Peyer's patch (tissue), 4 donors: ENCODE measurements at places on chromosomes 1 and 21. TPM values are rescaled to one million over a fixed set of nuclear protein-coding genes. Genes with fewer than 3 reads are reported as not detected.

Gene WDR64
- total RNA-seq, result not detected

DNA sequence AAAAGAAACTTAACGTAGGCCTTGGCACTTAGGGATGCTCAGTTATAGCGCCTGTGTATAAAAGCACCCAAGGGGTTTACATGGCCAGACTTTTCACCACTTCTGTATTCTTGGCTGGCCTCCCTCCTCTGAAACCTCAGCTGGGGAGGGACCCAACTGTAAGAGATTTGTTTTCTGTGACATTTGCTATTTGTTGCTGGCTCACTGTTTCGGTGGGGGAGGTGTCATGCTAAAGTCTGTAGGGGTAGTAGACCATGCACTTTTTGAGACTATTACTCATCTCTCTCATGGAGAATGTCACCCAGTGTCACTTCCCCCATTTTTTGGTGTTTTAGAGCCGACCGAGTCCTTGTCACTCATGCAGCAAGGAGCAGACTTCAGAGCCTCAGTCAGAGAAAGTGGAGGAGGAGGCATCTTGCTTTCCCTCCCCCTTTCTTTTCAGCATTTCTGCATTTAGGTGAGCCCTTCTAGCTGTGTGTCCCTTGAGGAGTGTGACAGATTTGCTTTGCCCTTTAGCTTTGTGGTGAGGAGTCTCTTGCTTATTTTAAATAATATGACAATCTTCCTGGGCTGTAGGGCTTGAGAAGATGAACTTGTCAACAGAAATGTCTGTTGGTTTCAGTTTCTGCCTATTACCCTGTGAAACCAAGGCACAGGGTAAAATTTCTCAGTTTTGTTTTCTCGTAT, 160.1 kb downstream of the FASLG start:
- peak; percentile 86 for DNase-seq

DNA sequence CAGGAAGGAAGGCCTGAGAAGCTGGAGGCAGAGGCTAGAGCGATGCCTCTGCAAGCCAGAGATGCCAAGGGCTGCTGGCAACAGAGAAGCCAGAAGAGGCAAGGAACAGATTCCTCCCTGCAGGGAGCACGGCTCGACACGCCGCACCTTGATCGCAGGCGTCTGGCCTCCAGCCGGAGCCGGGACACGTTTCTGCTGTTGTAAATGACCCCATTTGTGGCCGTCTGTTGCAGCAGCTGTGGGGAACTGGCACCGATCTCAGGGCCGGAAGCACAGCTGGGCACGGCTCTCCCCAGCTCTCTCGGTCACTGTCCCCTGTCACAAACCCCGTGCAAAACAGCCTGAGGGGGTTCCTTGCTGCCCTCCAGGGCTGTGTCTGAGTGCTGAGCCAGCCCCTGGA, 59.6 kb downstream of the SIK1 start:
- no peak for DNase-seq

GRCh38 chr1:234584420-234584805, 25.6 kb downstream of the IRF2BP2 start:
- DNase-seq, result no peak

DNA sequence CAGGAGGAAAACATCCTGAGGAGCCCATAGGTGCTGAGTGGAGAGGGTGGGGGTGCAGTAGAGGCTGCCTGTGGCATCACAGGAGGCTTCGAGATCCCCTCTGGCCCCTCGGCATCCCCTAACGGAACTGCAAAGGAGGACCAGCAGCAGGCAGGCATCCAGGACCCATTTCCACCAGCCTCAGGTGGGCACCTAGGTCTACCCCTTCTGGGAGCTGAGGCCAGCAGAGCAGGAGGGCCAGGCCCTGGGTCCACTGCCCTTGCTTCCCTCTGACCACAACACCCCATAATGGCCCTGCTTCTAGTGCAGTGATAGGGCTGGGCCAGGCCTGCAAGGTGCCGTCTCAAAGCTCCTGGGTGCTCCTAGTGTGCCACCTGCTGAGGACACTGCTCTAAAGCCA, 723.0 kb downstream of the PTPRU start:
- no peak for DNase-seq

- DNase-seq, result peak; percentile 33
Observed at GRCh38 chr1:107430540-107431228, 289.8 kb downstream of the NTNG1 start.

Gene VWA1
- 6.8 TPM for total RNA-seq

Gene DTL
- total RNA-seq, result 0.66 TPM

DNA sequence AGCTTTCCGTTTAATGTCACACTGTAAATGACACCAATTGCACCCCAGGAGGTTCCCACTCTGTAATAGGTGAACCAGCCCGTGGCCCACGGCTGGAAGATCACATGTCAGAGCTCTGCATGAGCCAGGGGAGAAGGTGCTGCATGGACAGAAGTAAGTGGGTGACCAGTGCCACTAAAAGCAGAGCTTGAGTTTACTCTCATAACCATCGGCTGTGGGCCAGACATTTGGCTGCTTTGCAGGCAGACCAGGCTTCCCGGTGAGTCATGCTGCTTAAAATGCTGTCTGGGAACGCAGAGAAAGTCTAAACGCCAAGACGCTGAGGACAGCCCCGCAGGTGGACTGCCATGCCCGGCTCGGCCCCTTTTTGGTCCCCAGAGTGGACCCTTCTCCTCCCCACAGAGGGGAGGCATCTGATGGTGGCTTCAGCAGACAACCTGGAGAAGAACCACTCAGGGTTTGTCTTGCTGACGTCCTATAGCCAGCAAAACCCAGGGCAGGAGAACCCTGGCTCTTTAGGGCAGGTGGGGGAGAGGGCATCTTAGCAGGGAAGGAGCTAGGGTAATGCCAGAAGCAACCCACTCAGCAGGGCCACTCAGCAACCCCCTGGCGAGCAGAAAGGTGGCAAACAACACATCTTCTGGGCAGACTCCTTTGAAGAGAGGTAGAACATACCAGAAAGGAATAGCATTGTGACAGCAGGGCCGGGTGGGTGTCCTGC, 7.3 kb downstream of the KIAA2013 start:
- no peak for DNase-seq

- no peak for DNase-seq
Observed at GRCh38 chr1:59128239-59128736, 168.6 kb upstream of the FGGY start.

DNA sequence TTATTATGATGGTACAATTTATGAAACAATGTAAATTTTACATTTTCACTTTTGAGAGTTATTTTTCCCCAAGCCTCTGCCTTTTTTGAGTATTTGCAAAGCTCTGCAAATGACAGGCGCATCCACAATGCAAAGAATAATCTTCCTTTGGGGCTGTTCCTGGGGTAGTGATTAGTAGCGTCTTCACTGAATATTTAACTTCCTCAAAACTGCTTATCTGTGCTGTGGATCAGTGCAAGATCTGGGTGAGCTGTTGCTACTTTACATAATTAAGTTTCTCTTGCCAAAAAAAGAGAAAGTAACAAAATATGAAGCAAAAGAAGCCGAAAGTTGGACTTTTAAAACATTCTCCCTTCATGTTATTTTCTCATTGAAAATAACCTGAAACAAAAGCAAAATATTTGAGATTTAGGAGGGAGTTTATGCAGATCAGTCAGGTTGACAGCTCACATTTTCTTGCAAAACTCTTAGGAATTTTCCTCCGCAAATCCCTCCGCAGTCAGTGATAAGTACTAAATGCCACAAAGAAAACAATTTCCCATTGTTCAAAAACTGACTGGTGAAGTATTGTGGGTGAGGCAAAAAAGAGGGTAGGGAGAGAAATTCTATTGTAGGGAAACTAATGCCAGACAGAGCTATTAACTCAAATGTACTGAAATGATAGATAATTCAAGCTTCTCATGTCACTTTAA, 276.4 kb upstream of the B3GALT2 start:
- no peak for DNase-seq

DNA sequence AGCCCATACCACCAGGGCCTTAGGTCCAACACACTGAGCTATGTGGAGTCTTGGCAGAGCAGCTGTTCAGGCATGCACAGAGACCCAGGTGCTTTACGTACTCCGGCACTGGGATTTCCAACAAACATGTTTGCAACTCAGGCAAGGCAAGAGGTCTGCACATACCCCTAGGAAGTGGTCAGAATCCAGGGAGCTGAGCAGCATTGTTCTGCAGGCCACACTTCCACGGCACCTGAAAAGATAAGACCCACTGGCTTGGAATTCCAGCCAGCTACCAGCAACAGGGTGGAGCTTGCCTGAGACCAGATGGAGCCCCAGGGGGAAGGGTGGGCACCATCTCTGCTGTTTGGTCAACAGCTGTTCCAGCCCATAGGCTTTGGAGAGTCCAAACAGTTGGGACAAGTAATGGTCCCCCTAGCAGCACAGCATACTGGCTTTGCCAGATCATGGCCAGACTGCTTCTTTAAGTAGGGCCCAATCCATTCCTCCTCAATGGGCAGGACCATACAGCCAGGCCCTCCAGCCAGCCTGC, 51.7 kb upstream of the LRRC8B start:
- DNase-seq, result no peak

Gene MCOLN2
- total RNA-seq, result 1.7 TPM

DNA sequence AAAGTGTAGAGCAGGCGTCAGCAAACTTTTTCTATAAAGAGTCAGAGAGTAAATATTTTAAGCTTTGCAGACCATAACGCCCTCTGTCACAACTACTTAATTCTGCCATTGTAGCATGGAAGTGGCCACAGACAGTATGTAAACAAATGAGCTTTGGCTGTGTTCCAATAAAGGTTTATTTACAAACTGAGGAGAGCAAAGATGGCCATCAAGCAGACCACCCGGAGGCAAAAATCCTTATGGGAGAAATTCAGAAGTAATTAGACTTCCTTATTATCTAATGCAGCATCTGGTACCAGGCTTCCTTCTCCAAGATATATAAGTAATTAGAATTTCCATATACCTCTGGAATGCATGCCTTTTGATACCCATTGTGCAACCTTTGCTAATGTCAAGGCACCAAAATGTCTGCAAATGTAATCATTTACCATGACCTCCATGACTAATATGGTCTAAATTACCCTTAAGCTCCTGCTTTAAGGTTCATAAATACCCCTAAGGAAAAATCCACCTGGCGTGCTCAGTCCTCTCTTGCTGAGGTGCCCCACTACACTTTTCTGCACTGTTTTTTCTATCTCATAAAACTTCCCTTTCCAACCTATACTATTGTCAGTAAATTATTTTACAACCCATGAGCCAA, 377.8 kb downstream of the MATN1 start:
- DNase-seq, result no peak

Gene LAMTOR2
- total RNA-seq, result 42.1 TPM

Gene GRIK1
- 1.3 TPM for total RNA-seq

DNA sequence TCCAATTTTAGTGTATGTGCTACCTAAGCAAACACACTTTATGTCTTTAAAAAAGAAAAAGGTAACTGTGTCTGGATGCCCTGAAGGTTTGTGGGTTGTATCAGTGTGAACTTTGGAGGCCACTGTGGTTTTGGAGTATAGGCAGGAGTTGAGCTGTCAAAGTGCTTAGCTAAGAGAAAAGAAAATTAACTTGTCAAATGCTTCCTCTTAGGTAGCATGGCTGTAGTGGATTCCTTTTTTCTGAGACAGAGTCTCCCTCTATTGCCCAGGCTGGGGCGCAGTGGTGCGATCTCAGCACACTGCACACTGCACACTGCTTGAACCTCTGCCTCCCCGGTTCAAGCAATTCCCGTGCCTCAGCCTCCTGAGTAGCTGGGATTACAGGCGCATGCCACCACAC, 11.2 kb upstream of the SLC41A1 start:
- DNase-seq, result no peak

DNA sequence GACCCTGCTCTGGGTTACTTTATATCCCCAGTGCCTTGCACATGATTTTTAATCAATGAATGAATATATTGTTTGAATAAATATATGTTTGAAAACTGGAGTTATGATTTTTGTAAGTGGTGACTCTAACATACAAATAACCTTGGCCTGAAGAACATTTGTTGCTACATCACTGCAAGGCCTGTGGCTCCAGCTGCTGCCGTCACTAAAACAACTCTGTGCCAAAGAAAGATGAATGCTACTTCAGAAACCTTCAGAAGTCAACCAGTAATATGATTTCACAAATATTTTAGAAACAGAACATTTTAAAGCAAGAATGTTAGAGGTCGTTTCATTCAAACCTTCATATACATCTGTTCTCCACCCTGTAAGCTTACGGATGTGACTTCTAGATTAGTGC, 60.6 kb upstream of the SEC16B start:
- DNase-seq, result no peak

- no peak for DNase-seq
Observed at GRCh38 chr1:25090707-25091422, 141.4 kb downstream of the SYF2 start.

DNA sequence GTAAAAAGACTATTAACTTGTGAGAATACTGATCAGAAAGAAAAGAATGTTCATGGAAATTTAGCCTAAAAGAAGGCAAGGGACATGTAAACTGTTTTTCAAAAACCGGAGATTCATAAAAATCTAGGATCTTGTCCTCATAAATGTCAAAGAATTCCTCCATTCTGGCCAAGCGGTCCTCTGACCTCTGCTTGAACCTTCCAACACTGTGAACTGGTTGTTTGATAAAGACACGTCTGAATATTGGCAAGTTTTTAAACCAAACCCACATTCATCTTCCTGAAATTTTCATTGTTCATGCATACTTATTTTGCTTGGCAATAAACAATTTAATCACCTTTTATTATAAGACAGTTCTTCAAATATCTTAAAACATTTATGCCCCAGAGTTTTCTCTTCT, 19.8 kb downstream of the ASPM start:
- DNase-seq, result no peak

Gene KCNQ4
- 3.3 TPM for total RNA-seq

Gene HSPB7
- 1.1 TPM for total RNA-seq

GRCh38 chr1:174812016-174812415, 187.7 kb upstream of the CACYBP start:
- no peak for DNase-seq

Gene CITED4
- total RNA-seq, result 19.0 TPM

DNA sequence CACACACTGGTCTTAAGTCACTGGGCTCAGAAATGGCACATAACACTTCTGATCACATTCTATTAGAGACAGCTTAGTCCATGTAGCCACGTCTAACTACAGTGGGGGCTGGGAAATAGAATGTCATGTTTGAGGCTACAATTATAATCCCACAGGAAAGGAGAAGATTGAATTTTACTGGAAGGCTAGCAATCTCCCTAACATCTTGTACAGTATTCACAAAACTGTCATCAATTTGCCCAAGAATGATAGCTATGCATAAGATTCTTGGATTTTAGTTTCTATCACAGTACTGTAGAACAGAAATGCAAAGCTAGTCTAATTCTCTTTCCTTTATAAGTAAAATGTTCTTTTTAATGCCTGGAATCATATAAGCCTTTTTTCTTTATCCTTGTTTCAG, 12.7 kb upstream of the ZMYM6 start:
- no peak for DNase-seq

Gene FCRL2
- 114 TPM for total RNA-seq

DNA sequence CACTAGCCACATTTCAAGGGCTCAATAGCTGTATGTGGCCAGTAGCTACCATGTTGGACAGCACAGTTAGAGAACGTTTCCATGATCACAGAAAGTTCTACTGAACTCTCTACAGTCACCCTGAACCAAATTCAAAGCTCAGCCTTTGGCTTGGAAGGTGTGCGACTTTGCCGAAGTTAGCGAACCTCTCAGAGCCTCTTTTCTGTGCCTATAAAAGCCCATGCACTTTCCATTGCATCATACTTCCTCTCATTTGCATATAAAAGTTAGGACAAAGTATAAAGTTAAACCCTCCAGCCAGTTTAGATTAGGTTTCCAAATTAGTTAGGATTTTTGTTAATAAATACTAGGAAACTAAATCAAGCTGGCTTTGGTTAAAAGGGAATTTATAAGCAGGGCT, 4.7 kb upstream of the SLC1A7 start:
- DNase-seq, result no peak
